ENCODE measurements at places on chromosomes 6 and 20. TPM values are rescaled to one million over a fixed set of nuclear protein-coding genes. Genes with fewer than 3 reads are reported as not detected.

Gene IRAK1BP1
- 4.4 TPM for total RNA-seq

Gene SLC17A2
- not detected for total RNA-seq

Gene OR2J3
- not detected for total RNA-seq

Gene CEP85L
- 15.4 TPM for total RNA-seq

Gene MCCD1
- not detected for total RNA-seq

Gene DUSP15
- 1.0 TPM for total RNA-seq

Gene ELOVL4
- 1.9 TPM for total RNA-seq

Gene RNF146
- total RNA-seq, result 46.7 TPM

Gene EPPIN
- total RNA-seq, result not detected

Gene KCNK15
- total RNA-seq, result 4.1 TPM

Gene COL19A1
- total RNA-seq, result 0.46 TPM
